ENCODE measurements at places on chromosomes 3 and 15. TPM values are rescaled to one million over a fixed set of nuclear protein-coding genes. Genes with fewer than 3 reads are reported as not detected.

Gene EOMES
- 1.3 TPM for total RNA-seq

Gene GBE1
- 36.2 TPM for total RNA-seq

Gene TIGIT
- 2.7 TPM for total RNA-seq

Gene STARD5
- total RNA-seq = 4.1 TPM

Gene ZNF860
- 5.9 TPM for total RNA-seq

DNA sequence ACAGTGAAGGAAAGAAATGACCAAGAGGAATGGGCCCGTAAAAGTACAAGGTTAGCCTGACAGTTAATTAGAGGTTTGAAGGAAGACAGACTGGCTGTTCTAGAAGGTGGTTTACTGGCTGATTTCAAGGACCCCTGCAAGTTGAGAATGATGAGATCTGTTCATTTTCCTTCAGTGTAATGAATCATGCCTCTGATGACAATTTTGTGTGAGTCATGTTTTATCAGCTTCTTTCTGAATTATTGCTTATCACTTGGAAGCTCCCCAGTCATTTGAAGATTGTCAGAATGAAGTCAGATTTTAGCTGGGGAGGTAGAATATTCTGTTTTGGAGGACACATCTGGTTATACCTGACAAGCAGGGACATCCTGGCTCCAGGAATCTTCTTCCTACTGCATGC, 50.6 kb downstream of the DRD3 start:
- H3K27me3 ChIP-seq = no peaks in the 10 kb centered on the region
- H3K36me3 ChIP-seq = no peaks in the 10 kb centered on the region
- DNase-seq = no peak
- H3K27ac ChIP-seq = no peak overlapping the region

DNA sequence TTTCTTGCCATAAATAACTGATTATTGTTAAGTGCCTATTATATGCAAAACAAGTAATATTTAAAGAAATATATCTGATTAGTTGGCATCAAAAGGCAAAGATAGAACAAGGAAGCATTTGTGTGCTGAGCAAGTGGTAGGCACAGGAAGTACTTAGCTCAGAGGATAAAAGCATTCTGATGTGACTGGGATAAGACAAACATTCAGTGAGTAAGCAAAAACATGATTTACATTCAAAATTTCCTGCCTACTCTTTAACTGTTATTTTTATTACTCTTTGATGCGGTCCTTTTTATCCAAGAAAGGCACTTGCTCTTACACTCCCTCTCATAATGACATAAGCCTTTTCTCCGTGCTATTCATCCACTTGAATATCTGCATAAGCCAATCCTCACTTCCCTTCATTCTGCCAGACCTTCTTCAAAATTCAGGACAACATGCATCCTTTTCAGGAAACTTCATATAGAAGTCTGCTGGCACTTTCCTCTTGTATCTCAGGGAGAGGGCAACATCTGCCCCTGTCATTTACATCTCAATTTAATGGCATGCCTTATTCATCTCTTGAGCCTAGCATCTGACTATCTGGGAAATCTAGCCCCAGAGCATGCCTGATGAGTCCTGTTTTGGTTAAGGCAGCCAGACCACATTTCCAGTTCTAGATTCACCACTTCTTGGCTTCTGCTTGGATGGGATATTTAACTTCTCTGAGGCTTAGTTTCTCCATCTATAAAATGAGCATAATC, 478.2 kb upstream of the ROBO2 start:
- H3K27me3 ChIP-seq = no peaks in the 10 kb centered on the region
- H3K36me3 ChIP-seq = no peaks in the 10 kb centered on the region

DNA sequence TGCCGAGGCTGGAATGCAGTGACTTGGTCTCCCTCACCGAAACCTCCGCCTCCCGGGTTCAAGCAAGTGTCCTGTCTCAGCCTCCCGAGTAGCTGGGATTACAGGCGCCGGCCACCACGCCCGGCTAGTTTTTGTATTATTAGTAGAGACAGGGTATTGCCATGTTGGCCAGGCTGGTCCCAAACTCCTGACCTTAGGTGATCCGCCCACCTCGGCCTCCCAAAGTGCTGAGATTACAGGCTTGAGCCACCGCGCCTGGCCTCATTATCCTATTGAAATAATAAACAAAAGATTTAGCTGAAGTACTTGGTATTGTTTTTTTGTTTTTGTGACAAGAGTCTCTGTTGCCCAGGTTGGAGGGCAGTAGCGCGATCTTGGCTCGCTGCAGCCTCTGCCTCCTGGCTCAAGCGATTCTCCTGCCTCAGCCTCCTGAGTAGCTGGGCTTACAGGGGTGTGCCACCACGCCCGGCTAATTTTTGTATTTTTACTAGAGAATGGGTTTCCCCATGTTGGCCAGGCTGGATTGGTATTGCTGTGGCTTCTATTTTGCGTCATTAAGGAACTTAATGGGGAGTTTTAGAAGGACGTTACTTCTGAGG, 1.5 kb downstream of the RPL35A start:
- no peaks in the 10 kb centered on the region for H3K27me3 ChIP-seq
- no peaks in the 10 kb centered on the region for H3K4me1 ChIP-seq
- peaks cover 52% of the 10 kb centered on the region for H3K36me3 ChIP-seq
- no peak overlapping the region for H3K27ac ChIP-seq

GRCh38 chr3:46221938-46222337, 13.8 kb upstream of the CCR1 start:
- H3K27me3 ChIP-seq = no peaks in the 10 kb centered on the region
- no peak overlapping the region for H3K27ac ChIP-seq
- no peaks in the 10 kb centered on the region for H3K4me1 ChIP-seq
- H3K4me3 ChIP-seq = no peak overlapping the region
- DNase-seq = no peak

- no peak overlapping the region for H3K4me3 ChIP-seq
- no peaks in the 10 kb centered on the region for H3K36me3 ChIP-seq
- no peak overlapping the region for H3K27ac ChIP-seq
- H3K27me3 ChIP-seq = no peaks in the 10 kb centered on the region
- H3K4me1 ChIP-seq = no peaks in the 10 kb centered on the region
Observed at GRCh38 chr15:50432230-50432629, 8.0 kb downstream of the USP8 start.

- peaks cover 5% of the 10 kb centered on the region for H3K4me1 ChIP-seq
- peak overlapping the region; percentile 50 for H3K27ac ChIP-seq
- no peaks in the 10 kb centered on the region for H3K27me3 ChIP-seq
- DNase-seq = peak; percentile 31
- no peaks in the 10 kb centered on the region for H3K36me3 ChIP-seq
Observed at GRCh38 chr3:53495146-53495519, 722 bp downstream of the CACNA1D start.

DNA sequence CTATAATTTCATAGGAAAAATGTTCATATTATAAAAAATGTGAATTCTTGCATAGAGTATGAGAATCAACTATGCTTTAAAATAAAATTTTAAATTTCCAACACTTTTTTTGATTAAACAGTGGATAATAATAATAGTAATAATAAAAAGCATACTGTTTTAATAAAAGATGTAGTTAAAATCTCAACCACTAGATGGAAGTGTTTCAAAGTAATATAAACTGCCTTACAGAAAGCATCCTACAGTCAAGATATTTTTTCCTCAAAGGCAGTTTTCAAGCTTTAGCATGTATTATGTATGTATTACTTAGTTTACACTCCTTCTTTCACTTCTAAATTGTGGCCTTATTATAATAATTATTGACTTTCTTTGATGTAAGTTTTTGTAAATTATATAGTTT, 217.5 kb downstream of the CHL1 start:
- H3K36me3 ChIP-seq = no peaks in the 10 kb centered on the region
- no peak for DNase-seq
- no peak overlapping the region for H3K27ac ChIP-seq
- H3K27me3 ChIP-seq = no peaks in the 10 kb centered on the region
- H3K4me1 ChIP-seq = no peaks in the 10 kb centered on the region

DNA sequence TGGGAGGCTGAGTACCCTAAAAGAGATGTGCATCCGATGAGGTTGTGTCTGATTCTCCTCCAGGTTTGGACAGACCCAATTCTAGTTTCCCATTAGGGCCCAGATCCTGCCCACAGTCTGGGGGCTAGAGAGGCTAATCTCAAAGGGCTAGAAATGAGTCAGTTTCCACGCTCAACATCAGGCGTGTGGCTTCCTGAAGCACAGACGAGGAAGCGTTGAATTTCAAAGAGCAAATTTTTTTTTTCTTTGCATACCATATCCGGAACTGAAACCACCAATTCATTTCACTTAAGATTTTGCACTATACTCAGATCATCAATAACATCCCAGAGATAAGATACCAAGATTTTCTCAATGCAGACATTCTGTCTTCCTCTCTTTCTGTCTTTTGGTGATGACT, 173.8 kb upstream of the BCL6 start:
- no peaks in the 10 kb centered on the region for H3K27me3 ChIP-seq
- H3K36me3 ChIP-seq = no peaks in the 10 kb centered on the region
- DNase-seq = no peak
- no peak overlapping the region for H3K4me3 ChIP-seq

GRCh38 chr15:25796395-25796794, 66.7 kb downstream of the ATP10A start:
- DNase-seq = peak; percentile 35
- H3K27me3 ChIP-seq = no peaks in the 10 kb centered on the region
- no peak overlapping the region for H3K4me3 ChIP-seq
- no peaks in the 10 kb centered on the region for H3K4me1 ChIP-seq
- no peaks in the 10 kb centered on the region for H3K36me3 ChIP-seq

DNA sequence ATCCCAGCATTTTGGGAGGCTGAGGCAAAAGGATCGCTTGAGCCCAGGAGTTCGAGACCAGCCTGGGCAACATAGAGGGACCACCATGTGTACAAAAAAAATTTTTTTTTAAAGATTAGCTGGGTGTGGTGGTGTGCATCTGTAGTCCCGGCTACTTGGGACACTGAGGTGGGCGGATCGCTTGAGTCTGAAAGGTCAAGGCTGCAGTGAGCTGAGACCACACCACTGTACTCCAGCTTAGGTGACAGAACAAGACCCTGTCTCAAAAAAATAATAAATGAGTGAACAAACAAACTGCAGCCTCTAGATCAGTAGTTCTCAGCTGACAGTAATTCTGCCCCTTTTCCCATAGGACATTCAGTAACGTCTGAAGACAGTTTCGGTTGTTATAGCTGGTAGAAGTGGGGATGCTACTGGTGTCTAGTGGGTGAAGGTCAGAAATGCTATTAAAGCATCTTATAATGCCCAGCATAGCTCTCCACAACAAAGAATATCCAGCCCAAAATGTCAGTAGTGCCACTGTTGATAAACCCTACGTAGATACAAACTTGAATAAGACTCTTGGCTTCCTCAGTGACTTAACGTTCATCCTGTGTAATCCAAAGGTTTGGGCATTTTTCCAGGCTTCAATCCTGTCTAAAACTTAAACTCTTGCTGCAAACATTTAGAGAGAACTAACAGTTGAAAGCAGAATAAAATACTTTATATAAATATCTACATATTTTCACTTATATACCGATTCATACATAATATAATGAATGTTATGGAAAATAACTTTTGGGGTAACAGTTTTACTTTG, 10.6 kb downstream of the SMC4 start:
- H3K4me3 ChIP-seq = no peak overlapping the region
- H3K4me1 ChIP-seq = no peaks in the 10 kb centered on the region
- H3K27me3 ChIP-seq = no peaks in the 10 kb centered on the region
- DNase-seq = no peak

DNA sequence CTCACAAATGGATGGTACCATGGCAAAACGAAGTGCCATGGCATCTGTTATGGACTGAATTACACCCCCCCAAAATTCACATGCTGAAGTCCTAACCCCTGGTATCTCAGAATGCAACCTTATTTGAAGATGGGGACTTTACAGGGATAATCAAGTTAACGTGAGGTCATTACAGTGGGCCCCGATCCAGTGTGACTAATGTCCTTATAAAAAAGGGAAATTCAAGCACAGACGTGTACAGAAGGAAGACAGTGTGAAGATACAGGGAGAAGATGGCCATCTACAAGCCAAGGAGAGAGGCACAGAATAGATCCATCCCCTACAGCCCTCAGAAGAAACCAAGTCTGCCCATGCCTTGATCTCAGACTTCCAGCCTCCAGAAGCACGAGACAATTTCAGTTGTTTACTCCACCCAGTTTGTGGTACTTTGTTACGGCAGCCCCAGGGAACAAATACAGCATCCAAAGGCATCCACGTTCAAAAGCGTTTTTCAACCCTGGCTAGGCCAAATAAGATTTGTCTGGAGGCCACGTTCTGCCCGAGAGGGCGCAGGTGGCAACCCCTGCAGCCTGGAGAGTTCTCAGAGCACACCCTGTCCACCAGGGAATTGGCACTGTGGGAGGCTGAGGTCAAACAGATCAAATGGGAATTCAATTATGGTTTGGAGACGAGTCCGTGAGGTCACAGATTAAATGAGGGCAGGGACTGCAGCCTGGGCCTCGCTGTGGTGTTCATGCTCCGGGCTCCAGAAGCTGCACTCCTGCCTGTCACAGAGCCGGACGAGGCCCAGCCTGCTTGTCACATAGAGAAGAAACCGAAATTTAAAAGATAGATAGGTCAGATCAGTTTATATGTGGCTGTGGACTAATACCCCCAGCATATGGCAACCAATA, 494.8 kb downstream of the SHQ1 start:
- H3K36me3 ChIP-seq = no peaks in the 10 kb centered on the region
- no peaks in the 10 kb centered on the region for H3K4me1 ChIP-seq
- H3K27ac ChIP-seq = no peak overlapping the region
- no peak for DNase-seq

DNA sequence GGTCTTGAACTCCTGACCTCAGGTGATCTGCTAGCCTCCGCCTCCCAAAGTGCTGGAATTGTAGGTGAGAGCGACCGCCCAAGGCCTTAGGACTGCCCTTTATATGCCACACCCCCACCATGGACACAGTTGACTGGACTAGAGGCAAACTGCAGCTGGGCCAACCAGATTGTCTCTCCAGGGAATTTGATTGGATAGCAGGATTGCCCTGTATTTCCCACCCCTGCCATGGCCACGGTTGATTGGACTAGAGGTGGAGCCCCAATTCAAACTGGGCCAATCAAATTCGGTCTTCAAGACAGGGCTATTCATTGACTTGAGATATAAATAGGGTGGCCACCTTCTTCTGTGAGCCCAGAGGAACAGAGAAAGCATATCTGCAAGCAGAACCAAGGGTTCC, 6.9 kb upstream of the CLPX start:
- DNase-seq = no peak
- no peaks in the 10 kb centered on the region for H3K27me3 ChIP-seq
- no peak overlapping the region for H3K4me3 ChIP-seq
- H3K4me1 ChIP-seq = no peaks in the 10 kb centered on the region

- H3K4me1 ChIP-seq = no peaks in the 10 kb centered on the region
- no peak overlapping the region for H3K27ac ChIP-seq
- no peak for DNase-seq
Observed at GRCh38 chr15:25072857-25073476, 118.2 kb downstream of the SNRPN start.
